Fibroblast of pulmonary artery (primary cell): ENCODE measurements at places on chromosomes 13 and 19.
A peak's percentile ranks its signal among the peaks of the same experiment; 100 is the strongest.

- no peak for DNase-seq
Measured at GRCh38 chr19:640161-640558, 481 bp downstream of the FGF22 start.

GRCh38 chr19:2223959-2224358 is 12.2 kb downstream of the PLEKHJ1 start:
- no peak for DNase-seq

DNA sequence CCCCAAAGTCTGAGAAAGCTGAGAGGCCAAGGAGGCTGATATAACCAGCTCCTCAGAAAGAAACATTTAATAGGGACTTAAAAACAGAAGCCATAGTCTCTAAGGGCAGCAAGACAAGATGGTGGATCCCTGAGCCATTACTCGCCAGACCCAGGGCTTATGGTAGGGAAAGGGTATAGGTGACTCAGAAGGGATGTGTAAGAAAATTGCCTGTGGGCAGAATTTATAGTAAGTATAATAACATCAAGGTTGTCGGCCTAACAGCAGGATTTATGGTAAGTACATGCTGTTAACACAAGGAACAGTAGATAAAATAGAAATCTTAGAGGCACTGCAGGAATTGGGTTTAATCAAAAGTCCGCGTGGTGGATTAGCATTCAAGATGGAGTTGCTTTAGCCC is 14.7 kb downstream of the KBTBD6 start:
- DNase-seq, result no peak

DNA sequence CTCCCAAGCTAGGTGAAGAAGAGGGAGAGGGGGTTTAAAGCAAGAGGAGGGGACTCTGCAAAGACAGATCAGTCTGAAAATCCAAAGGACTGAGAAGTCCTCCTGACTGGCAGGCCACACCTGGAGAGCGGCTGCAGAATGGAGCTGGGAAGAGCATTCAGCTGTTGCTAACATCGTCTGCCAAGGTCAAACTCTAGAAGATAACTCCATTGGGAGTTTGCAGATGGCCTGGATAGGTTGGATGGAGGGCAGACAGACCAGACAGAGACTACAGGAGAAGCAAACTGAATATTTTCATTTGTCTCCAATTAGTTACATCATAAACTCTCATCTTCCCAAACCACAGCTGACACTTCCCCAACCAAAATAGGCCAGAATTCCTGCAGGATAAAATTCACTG is 19.9 kb upstream of the SHISA2 start:
- no peak for DNase-seq

DNA sequence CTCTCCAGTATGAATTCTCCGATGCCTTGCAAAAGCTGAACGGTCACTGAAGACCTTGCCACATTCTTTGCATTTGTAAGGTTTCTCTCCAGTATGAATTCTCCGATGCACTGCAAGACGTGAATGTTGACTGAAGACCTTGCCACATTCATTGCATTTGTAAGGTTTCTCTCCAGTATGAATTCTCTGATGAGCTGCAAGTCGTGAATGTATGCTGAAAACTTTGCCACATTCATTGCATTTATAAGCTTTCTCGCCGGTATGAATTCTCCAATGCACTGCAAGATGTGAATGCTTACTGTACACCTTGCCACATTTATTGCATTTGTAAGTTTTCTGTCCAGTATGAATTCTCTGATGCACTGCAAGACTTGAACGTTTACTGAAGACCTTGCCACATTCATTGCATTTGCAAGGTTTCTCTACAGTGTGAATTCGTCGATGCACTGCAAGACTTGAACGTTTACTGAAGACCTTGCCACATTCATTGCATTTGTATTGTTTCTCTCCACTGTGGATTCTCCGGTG is 20.0 kb upstream of the ZNF841 start:
- DNase-seq, result no peak

GRCh38 chr19:45607071-45608029 is 5.3 kb upstream of the GPR4 start:
- DNase-seq, result peak; percentile 80

- peak; percentile 95 for DNase-seq
Measured at GRCh38 chr13:29923554-29924481, 73.4 kb upstream of the UBL3 start.

GRCh38 chr13:98405107-98405571 is 171.8 kb downstream of the STK24 start:
- DNase-seq, result peak; percentile 53

DNA sequence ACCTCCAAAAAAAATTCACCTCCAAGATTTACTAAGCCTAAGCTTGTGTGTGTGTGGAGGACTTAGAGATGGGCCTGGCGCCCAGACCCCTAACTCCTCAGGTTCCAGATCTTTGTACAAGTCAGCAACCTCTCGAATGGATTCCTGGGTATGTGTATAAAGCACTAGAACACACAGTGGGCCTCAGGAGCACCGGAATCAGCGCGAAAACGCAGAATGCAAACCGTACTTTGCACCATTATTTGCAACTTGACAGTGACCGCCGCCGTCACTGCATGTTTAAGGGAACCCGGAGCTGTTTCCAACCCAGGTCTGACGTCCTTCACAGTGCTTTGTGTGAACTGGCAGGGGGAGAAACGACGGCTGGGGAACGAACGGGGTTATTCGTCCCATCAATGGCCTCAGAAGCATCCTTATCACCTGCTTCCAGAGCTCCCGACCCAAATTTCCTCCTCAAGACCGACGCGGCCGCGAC is 688 bp downstream of the ZNF606 start:
- DNase-seq, result peak; percentile 26

DNA sequence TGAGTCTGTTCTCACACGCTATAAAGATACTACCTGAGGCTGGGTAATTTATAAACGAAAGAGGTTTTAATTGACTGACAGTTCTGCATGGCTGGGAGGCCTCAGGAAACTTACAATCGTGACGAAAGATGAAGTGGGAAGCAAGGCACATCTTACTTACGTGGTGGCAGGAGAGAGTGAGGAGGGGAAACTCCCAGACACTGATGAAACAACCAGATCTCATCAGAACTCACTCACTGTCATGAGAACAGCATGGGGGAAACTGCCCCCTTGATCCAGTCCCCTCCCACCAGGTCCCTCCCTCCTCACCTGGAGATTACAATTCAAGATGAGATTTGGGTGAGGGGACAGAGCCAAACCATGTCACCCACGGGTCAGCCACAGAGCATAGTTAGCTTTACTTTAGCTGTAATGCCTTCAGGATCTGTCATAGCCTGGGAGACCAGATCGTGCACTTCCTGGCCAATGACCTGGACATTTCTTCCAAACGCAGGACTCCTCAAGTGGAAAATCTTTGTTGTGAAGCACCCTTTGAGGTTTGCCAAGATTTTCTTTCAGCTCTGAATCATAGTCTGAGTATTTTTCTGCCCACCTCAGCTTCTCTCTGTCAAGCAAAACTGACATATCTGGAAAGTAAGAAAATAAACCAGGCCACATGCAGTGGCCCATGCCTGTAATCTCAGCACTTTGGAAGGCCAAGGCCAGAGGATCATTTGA is 25.2 kb upstream of the HIF3A start:
- DNase-seq, result peak; percentile 93

- DNase-seq, result no peak
Measured at GRCh38 chr19:10805065-10805757, 30.8 kb downstream of the TMED1 start.

DNA sequence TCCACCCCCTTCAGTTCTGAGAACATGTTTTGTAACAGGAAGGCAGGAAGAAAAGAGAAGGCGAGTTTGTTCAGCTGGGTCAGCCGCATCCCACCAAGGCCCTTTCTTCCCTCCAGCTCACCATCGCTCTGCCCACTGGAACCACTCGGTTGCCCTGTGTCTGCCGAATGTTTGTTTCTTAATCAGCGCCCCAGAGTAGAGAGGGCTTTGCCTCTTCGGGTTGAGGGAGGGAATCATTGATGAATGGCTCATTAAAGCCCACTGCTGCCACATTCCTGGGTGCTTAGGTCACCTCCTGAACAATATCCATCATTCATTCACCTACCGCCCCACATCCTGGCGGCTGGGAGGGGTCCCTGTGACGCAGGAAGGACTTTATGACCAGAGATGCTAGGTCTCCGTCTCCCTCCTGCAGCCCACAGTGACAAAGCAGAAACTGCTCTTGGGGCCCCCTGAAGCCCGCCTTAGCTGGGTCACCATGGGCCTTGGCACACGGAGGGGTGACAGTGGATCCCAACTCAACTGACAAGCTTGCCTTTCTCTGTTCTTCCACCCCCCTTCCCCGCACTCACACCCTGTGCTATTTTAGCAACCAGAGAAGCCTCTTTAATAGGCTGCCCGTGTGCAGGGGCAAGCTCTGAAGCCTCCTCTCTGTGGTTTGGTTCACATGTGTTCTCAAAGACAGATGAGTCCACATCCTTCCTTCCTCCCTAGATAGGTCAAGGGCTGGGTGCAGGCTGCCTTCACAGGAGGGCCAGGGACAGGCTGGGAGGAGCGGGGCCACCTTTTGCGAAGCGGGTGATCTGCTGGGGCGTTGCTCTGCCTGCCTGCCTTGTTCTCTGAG is 46.2 kb downstream of the ACTN4 start:
- DNase-seq, result peak; percentile 81

GRCh38 chr19:19544954-19545591 is 7.0 kb downstream of the CILP2 start:
- DNase-seq, result no peak

GRCh38 chr19:28632371-28633080 is 580.4 kb downstream of the UQCRFS1 start:
- no peak for DNase-seq

DNA sequence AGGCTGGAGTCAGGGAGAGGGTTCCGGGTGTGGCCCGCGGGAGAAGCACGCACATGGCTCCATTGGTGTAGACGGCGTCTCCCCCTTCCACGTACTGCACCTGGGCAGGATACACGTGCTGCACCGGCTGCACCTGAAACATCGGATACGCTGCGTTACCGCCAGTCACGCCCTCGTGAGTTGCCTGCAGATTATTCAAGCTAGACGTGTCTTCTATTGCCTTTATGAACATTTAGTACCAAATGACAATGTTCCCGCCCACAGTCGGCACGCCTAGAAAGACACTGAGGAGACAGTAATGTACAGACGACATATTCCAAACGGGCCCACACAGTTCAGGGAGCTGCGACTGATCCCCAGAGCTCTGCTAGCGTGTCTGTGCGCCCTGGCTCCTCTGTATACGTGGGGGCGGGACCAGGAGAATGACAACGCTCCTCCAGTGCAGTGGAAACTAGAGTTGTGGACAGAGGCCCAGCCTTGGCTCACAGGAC is 64.1 kb upstream of the RANBP3 start:
- no peak for DNase-seq

DNA sequence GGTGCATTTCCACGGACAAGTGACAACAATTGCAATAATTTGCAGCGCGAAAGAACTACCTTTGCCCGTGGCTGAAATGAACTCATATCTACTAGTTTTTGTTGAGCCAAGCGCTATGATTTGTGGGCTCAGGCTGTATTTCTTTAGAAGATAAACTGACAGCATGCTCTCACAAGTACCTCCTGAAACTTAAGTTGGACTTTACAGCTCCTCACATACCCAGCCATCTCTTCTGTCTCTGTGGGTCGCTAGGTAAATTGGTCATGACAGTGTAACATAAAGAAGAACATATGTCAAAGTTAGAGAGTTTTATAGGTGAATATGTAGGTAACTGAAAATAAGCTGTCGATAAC is 839 bp downstream of the COG6 start:
- DNase-seq, result peak; percentile 11

DNA sequence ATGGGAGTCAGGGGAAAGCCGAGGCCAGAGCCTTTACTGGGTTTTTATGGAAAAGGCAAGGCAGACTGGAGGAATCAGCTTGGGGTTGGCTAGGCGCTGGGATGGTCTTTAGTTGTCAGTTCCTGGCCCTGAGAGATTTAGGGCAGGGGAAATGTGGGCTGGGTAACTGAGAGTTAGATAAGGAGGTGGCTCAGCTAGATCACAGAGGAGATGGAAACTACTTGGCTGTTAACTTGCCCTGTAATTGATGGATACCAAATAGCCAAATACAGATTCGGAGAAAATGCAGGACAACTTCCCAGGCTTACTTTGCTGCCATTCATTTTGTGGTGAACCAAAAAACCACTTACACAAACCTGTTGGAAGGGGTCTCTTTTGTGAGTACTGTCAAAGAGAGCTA is 54.0 kb downstream of the LRCH1 start:
- no peak for DNase-seq

GRCh38 chr19:55546822-55547614 is 1.7 kb upstream of the SBK3 start:
- DNase-seq, result peak; percentile 77

DNA sequence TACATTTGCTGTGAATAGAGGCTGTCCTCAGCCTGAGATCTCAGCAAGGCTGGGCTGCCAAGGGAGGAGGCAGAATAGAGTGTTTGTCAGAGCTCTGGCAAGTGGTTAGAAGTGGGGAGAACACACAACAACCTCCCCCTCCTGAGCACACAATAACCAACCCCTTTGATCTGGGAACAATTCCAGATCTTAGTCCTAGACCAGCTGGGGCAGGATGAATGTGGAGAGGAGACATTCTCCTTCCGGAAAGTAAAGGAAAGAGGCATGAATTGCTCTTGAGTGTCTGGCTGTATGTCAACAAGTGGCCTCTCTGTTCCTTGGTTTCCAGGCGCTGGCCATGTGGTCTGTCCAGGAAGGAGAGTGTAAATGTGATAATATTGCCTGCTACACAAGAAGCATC is 114.9 kb upstream of the TMTC4 start:
- peak; percentile 46 for DNase-seq

DNA sequence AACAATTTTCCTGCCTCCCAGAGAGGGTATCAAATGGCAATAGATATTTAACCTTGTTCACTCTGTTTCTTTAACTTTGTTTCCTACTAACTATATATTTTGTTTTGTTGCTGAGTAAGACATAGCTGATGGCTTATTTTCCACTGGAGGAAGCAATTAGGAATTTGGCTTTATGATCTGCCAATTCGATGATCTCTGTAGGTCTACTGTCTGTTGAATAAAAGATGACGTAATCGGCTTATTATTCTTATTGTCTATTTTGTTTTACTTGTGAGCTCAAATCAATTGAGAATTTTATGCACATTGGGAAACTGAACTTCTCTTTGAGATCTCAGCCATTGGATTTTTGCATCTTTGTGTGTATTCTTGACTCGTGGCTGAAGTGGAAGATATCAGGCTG is 862.6 kb downstream of the EFNB2 start:
- no peak for DNase-seq

DNA sequence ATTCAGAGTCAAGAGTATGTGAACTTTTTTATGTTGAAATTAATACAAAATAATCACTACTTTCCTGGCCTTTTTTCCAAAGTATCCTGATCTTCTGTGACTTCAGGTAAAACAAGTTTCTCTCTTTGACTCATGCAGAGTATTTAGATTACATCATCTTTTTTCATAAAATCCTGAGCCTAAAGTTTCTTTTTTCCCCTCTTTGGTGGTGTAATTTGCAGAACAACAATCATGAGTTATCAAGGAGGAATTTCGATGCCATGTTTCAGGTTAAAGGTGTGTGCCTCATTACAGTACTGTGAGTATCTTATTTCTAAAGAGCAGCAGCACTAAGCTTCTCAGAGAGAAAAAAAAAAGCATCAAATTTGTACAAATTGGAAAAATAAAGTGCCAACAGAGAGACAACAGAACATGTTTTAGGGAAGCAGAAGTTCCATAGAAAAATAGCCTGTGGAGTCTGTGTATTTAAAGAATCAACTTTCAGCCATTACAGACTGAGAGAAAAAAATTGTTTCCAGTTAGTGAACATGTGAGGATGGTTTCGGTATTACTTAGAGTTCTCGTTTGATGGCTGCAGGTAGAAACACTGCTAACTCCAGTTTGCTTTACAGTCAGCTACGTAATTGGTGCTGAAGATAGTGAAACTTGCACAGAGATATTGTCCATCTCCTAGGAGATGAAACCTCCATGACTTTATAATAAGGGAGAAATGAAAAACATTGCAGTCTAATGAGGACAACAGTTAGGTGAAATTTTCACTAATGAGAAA is 78.1 kb upstream of the PCDH9 start:
- no peak for DNase-seq
